ENCODE measurements at places on chromosomes 2 and 18.

GRCh38 chr2:191463790-191464189, 214.1 kb upstream of the NABP1 start:
- no peak for DNase-seq

GRCh38 chr2:188746727-188747126, 227.4 kb upstream of the COL3A1 start:
- DNase-seq: no peak

- DNase-seq: no peak
Measured at GRCh38 chr2:42916324-42916723, 123.9 kb upstream of the HAAO start.

- no peak for DNase-seq
Measured at GRCh38 chr2:100524331-100524730, 38.5 kb upstream of the PDCL3 start.

DNA sequence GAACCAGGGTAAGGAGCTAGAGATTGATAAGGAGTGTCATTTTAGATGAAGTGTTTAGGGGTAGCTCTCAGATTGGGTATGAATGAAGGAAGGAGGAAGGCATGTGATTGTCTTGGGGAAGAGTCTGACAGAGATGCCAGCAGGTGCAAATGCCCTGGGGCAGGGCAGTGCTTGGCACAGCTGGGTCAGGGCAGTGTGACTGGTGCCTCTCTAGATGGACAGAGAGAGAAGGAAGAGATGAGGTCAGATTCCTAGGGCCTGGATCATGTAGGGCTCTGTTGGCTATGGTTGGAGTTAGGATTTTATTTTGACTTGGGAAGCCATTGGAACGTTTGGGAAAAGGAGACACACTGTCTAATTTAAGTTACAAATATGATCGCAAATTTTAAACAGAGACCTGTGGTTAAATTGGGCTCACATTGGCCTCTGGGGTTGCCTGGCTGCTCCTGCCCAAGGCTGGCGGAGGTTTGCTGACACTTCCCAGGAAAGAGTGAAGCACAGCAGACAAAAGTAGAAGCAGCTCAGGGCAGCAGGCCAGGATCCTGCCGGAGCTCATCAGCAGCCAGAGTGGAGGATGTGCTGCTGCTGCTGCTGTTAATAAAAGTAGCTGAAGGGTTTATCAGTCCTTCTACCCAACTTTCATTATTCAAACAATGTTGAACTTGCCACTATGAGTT, 32.7 kb upstream of the FHL2 start:
- DNase-seq: no peak

GRCh38 chr18:10927286-10927992, 221.9 kb downstream of the PIEZO2 start:
- DNase-seq: no peak

DNA sequence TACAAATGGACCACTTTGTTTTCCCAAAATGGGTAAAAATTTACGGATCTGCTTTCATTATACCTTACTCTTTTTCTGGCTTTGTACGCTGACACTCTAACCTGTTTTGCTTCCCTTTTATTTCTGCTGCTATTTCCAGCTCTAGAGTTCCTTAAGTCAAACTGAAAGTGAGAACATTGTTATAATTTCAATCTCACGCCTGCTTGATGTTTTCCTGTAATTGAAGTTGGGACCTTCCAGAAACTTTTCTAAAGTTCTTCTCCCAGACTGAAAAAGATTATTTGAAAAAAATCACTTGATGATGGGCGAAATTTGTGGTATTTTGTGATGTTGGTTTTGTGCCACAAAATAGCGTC, 1.8 kb downstream of the GLS start:
- no peak for DNase-seq

GRCh38 chr2:188971432-188971861, 2.7 kb upstream of the COL3A1 start:
- DNase-seq: no peak

DNA sequence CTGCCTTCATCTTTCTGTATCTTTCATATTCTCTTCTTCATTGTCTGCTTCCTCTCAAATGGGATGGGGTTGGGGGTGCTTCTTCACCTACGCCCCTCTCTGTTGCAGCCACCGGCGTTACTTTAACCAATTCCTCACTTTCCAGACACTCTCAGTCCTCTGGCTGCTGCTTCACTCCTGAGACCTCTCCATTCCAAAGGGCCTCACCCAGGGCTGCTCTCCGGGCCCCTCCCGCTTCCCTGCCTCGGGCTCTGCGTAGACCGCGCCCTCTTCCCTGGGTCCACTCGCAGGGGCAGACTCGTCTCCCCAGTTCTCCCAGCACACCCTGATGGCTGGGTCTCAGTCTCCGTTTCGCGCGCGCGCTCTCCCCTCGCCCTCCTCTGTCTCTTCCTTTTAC, 926 bp downstream of the SERPINB8 start:
- DNase-seq: no peak

GRCh38 chr18:58991167-58991798, 126.6 kb downstream of the ZNF532 start:
- no peak for DNase-seq

DNA sequence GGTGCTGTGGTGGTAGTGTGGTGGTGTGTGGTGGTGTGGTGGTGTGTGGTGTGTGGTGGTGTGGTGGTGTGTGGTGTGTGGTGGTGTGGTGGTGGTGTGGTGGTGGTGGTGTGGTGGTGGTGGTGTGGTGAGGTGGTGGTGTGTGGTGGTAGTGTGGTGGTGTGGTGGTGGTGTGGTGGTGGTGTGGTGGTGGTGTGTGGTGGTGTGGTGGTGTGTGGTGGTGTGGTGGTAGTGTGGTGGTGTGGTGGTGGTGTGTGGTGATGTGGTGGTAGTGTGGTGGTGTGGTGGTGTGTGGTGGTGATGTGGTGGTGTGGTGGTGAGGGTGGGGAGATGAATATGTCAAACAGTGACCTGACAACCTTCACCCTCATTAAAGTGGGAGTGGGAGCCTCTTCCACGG, 55.6 kb upstream of the DLGAP1 start:
- no peak for DNase-seq

GRCh38 chr2:199928226-199928625, 17.1 kb downstream of the C2orf69 start:
- DNase-seq: no peak

- no peak for DNase-seq
Measured at GRCh38 chr2:166775176-166775575, 113.1 kb upstream of the XIRP2 start.

DNA sequence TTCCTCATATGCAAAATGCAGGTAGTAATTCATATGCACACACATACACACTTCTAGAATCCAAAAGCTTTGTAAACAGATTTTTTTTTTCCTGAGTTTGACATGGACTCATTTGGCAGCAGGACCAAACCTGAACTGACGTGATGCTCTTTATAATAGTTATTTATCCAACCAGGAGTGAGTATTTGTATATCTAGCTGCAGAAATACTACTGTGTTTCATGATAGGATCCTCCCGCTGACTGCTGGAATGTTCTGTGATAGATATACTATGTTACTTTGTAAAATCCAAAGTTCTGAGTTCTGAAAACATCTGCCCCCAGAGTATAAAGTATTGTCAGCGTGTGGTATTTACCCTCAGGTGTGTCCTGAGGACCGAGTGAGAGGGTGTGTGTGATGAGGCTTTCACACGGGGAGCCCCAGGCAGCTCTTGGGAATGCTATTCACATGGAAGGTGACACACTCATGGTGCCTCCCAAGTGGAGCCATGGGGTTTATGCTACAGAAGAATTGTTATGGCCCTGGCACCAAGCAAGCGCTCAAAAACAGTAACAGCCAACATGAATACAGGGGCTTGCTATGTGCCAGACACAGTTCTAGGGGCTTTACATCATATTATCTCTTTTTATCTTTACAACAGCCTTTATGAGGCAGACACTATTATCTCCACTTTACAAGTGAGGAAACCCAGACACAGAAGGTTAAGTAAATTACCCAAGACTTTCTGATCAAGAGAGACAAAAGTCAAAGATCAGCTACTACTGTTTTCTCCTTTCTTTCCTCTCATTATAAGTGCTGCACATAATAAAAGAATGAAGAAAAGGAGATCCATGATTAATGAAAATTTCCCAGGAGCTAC, 16.7 kb upstream of the TXNDC2 start:
- DNase-seq: no peak

DNA sequence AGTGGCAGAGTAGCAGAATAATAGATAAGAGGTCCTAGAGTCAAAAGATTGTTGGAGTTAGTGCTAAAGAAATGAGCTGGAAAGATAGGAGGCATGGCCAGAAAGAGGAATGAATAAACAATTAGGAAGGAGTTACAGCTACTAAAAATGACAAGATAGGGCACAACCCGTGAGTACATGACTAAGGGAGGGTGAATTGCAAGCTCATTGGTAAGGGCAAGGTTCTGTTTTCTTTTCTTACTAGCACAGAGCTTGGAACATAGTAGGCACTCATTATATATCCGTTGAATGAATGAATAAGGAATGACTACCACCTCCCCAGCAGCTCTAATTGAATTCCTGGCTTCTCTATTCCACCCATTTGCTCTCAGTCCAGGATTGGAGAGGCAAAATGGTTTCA, 5.7 kb upstream of the MARCO start:
- DNase-seq: no peak

DNA sequence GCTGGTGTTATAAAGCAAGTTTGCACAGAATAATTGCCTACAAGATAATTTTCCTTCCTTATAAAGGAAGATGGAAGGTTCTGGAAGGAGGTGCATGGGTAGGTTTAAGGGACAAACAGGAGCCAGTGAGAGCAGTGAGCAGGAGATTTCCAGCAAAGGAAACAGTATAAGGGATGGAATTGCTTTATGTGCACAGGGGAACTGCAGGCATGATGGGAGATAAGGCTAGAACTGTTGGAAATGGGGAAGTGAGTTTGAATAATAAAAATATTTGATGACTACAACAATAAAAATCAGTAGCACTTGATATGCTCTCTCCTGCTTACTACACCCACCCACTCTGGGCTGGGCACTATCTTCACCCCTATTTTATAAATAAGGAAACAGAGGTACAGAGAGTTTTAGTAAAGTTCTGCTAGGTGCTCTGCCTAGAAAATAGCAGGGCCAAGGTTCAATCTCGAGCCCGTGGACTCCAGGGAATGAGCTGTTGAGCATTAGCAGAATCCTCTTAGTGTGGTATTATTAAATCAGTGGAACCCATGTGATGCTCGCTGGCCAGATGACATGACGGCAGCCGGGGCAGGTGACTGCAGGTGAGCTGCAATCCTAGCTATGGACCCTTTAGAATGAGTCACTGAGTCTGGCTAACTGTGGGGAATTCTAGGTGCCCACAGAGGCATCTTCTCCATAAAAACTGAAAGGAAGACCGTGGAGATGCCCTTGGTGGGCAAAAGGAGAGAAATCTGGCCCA, 302.5 kb downstream of the PIEZO2 start:
- DNase-seq: no peak

GRCh38 chr2:20355131-20355530, 4.5 kb upstream of the PUM2 start:
- no peak for DNase-seq

DNA sequence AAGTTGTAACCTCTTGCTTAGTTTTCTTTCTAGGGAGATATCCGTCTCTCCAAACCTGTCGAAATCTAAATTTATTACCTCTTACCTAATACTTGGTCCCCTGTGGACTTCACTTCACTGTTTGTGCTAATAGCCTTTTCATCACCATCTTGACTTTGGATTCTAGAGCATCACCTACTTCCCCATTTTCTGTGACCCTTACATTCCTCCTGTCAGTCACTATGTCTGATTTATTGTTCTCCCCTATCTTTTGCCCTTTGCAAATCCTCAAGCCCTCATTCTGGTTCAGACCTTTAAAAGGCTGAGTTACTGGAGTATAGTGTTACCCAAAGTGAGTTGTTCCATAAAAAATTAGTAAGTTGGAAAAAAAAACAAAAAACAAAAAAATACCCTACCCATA, 7.5 kb downstream of the MYO1B start:
- DNase-seq: no peak

DNA sequence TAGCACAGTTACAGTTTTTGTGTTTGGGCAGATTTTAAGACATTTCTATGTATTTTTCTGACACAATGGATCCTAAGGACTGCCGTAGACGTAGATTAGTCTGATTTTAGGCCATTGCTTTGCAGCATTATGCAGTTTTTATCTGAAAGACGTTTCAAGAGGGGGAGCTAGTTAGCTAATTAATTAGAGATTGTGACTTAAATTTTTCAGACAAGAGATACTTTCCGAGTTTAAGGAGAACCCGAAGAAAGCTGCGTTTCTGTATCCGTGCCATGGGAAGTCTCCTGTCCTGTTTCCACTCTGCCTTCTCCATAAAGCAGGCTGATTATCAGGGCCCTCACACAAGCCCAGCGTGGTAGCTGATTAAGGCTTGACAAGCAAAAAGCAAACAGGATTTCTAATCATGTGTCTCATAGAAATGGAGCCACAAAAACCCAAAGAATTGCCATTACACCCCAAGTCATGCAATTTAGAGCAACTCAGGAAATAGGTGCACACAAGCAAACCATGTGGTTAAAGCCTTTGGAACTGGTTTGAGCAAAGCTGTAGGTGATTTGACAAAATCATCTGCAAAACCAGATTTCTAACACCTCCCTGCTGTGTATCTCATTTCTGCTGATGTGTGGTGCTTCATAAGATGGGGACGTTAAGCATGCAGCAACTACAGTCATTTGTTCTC, 808.1 kb downstream of the RNF144A start:
- no peak for DNase-seq

DNA sequence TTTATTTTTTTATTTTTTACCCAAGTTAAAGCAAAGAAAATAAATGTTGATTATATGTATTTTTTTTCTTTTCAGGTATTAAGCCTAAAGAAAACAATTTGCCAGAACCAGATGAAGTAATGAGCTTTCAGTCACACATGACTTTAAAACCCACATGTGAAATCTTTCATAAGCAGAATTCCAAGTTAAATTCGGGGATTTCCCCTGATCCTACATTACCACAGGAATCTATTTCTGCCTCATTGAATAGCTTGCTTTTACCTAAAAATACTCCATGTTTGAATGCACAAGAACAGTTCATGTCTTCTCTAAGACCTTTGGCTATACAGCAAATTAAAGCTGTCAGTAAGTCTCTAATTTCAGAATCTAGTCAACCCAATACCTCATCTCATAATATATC, 26.6 kb downstream of the GEN1 start:
- DNase-seq: no peak

DNA sequence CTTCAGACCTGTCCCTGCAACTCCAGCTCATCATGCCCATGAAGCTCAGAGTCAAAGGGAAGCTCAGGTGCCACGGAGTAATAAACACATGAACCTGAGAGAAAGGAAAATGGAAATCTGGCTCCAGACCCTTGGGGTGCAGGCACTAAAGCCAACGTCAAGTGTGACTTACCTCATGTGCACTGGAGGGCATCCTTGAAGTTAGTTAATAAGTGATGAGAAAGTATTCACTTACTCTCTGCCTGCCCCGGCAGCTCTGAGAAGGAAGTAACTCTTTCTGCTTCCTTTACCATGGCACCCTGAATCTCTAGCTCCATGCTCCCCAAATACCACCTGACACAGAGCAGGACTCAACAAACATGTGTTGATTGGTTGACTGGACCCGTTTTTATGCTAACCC, 21.4 kb upstream of the AGAP1 start:
- no peak for DNase-seq
